Stimulated activated CD4-positive, alpha-beta T cell treated with anti-CD3 and anti-CD28 coated beads, Interleukin-15, amount 100 ng/mL, for 1 hour (primary cell): ENCODE measurements at places on chromosomes 12 and 14.

DNA sequence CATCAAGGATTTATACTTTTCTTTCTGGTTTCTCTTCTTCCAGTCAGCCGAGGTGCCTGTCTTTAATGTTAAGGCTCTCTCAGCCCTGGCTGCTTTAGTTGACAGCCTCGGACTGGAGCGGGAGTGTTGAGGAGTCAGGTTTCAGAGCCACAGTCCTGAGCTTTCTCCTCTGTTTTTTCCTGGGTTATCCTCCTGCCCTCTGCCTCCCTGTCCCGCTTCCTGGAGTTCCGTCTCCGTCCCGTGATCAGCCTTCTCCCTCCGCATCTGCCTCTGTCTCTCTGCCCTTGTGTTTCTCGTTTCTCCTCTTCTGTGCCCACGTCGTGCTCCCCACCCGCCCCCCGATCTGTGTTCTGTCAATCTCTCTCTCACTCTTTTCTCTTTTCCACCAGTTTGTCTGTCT is 33.0 kb downstream of the IQSEC3 start:
- no peak for DNase-seq

DNA sequence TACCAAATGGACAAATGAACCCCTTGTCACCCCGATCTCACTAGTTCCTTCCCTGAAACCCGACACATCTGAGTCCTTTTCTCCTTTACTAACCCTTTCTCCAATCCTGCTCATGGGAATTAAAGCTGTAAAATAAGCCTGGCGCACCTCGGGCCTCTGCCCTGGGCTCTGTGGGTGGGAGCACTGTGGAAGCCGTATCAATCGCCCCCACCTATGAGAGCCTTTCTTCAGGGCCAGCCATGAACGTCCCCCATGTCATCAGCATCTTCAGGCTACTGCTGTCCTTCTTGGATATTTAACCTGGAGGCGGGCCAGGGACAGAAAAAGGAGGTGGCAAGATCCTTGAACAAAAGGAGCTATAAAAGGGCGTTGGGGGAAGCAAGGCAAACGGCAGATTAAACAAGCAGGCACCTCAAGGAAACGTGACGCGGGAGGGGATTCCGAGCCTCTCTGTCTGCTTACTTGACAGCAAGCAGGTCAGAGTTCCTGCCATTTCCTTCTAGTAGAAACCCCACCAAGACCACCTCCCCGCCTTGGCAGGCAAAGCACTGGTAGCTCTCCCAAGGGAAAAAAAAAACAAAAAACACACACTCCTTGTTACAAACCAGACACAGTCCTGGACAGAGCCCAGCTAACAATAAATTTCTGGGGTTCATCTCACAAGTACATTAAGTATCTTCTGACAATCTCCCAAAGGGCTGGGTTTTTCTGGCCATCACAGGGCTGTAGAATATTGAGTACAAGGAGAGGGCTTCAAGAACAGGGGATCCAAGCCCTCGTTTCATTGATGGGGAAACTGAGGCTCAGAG is 62.9 kb downstream of the DPF3 start:
- no peak for DNase-seq

GRCh38 chr14:63939006-63939270 is 86.1 kb downstream of the SYNE2 start:
- no peak for DNase-seq

DNA sequence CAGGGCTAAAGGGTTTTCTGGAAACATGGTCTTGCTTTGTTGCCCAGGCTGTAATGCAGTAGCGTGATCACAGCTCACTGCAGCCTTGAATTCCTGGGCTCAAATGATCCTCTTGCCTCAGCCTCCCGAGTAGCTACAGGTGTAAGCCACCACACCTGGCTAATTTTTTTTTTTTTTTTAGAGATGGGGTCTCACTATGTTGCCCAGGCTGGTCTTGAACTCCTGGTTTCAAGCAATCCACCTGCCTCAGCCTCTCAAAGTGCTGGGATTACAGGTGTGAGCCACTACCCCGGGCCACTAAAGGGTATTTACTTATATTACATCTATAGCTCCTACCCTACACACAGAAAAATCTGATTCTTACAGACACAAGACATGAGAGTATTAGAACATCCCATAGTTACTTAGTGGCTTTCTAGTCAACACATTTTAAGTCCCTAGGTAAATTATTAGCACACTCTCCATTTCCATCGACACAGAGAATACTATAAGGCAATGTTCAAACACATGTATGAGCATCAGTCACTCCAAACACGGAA is 6.2 kb upstream of the DCAF11 start:
- DNase-seq: no peak

DNA sequence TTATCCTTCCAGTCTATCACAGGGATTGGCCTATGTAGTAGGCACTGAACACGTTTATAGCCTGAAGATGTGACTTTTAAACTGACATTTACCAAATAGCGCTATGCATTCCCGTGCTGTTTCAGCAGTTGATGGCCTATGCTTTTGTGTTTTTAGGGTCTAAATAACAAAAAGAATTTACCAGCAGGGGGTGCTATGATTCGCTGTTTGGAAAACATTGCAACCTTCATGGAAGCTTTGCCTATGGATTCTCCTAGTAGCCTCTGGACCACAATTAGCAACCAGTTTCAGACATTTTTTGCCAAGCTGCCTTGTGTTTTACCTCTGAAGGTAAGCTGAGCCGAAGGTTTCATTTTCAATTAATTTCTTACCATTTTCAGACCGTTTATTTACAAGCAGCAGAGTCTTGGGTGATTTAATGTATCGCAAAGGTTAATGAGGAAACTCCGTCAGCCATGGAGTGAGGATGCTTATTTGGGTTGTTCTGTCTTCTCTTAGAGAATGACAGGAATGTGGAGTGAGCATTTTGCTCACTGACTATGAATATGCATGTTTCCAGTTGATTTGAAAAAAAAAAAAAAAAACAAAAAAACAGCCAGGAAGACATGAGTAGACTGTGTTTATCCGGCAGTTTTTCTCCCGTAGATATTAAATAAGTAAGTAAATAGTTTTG is 133.1 kb downstream of the PRIMA1 start:
- DNase-seq: no peak

DNA sequence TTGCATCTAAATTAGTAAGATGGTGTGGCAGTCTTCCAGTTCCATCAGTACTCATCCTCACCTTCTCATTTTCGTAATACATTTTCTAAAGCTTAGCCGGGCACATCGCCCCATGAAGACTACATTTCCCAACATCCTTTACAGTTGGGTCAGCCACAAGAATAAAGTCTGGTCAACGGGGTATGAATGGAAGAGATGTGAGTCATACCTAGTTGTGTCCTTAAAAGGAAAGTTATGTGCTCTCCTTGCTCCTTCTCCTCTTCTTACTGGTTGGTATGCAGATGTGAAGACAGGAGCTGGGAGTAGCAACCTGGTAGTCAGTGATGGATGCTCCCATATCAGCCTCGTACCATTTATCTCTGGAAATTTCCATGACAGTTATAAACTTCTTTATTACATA is 35.9 kb upstream of the EGLN3 start:
- no peak for DNase-seq

DNA sequence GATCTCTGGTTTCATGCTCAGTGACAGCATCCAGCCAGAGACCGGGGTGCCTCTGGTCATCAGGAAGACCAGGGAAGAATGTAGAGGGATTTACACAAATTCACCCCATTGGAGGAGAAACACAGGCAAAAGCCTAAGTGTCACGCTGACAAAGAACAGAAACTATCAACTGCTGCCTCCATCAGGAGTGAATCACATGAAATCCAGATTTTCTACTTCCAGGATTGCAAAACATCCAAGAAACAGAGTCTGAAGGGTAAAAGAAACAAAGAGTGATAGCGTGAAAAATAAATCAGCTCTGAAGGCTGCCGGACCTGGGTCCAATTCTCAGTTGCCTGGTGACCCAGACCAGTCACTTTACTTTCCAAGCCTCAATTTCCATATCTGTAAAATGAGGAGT is 136.1 kb upstream of the MAP1LC3B2 start:
- DNase-seq: no peak

GRCh38 chr14:45698462-45699134 is 445.6 kb upstream of the MIS18BP1 start:
- no peak for DNase-seq

- no peak for DNase-seq
Measured at GRCh38 chr14:106067935-106068334, 541.6 kb downstream of the TMEM121 start.

GRCh38 chr14:100786131-100786530 is 39.8 kb upstream of the MEG3 start:
- DNase-seq: no peak

- no peak for DNase-seq
Measured at GRCh38 chr14:99512571-99513182, 31.5 kb downstream of the CCNK start.

DNA sequence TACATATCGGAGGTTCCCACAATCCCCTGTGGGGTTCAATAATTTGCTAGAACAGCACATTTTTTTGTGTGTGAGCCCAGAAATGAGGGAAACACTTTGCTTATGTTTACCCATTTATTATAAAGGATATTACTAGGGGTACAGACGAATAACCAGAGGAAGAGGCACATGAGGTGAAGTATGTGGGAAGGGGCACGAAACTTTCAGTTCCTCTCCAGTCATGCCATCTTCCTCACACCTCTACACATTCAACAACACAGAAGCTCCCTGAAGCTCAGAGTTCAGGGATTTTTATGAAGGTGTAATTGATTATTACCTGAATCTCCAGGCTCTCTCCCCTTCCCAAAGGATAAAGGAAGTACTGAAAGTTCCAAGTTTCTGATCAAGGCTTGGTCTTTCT is 30.2 kb upstream of the DYRK2 start:
- DNase-seq: no peak

- DNase-seq: no peak
Measured at GRCh38 chr14:88143810-88144209, 138.9 kb downstream of the GPR65 start.

GRCh38 chr12:25971654-25972041 is 13.2 kb downstream of the RASSF8 start:
- no peak for DNase-seq

- no peak for DNase-seq
Measured at GRCh38 chr12:117538032-117538690, 176.7 kb upstream of the NOS1 start.

GRCh38 chr12:92796650-92797049 is 93.9 kb downstream of the PLEKHG7 start:
- DNase-seq: no peak

GRCh38 chr12:9699269-9699897 is 29.9 kb downstream of the CLEC2D start:
- DNase-seq: no peak
